ENCODE measurements at places on chromosomes 5 and 9.

DNA sequence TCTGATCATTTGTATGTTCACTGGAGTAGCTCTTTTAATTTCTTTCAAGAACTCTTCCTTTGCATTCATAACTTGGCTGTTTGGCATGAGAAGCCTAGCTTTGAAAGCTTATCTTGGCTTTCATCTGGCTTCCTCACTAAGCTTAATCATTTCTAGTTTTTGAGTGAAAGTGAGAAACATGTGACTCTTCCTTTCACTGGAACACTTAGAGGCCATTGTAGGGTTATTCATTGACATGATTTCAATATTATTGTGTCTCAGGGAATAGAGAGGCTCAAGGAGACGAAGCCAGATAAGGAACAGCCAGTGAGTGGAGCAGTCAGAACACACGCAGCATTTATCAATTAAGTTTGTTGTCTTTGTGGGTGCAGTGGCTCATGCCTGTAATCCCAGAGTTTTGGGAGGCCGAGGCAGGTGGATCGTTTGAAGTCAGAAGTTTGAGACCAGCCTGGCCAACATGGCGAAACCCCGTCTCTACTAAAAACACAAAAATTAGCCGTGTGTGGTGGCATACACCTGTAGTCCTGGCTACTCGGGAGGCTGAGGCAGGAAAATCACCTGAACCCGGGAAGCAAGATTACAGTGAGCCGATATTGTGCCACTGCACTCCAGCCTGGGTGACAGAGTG is 98.3 kb downstream of the UGCG start:
- DNase-seq = no peak

- no peak for DNase-seq
Measured at GRCh38 chr9:124216474-124217176, 41.1 kb upstream of the NEK6 start.

DNA sequence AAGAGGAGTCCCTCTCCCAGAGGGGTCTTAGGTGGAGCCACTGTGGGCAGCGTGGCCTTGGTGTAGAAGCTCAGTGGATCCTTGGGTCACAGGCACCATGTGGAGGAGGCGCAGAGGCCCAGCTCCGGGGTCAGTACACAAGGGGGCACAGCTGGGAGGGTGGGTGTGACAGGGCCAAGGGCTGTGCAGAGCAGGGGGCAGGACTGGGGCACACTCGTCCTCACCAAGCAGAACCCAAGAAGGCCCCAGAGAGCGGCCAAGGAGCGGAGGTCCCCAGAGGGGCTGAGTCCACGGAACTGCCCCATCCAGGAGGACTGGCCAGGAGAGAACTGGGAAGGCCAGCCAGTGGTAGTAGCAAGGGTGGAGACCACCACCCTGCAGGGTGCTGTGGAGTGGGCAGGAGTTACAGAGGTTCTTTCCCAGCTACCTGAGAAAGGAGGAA is 2.5 kb upstream of the LPCAT1 start:
- no peak for DNase-seq

GRCh38 chr9:101029315-101030085 is 973 bp downstream of the PLPPR1 start:
- no peak for DNase-seq

DNA sequence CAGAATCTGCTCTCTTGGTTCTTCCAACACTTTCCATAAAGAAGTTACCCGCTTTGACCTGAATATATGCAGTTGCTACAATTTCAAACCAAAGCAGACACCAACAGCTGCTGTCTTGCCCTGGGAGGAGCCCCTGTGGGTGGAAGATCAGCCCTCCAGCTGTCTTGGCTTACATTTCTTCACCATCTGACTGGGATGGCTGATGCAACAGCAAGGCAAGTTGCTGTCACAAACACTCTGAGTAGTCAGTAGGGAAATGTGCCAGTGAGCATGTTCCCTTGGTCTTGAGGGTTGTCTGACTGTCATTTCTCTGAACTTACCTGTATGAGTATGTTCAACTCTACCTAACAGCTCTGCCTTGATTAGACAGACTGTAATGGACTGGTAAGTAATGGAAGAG is 152.9 kb downstream of the SGCD start:
- no peak for DNase-seq

DNA sequence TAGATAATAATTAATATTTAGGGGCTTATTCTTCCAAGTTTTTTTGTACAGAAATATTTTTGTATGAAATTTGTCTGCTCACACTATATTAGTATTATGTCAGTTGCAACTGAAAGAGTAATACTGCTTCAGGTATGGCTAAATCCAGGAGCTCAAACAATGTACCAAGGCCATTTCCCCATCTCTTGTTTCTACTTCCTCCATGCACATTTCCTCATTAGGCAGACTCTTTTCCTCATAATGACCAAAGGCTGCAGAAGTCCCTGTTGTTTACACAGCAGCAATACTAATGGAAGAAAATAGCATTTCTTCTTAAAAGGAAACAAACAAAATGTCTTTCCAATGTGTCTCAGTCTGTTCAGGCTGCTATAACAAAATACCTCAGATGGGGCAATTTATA is 9.2 kb upstream of the OTULINL start:
- no peak for DNase-seq

GRCh38 chr5:151570058-151570457 is 21.1 kb downstream of the FAT2 start:
- no peak for DNase-seq

DNA sequence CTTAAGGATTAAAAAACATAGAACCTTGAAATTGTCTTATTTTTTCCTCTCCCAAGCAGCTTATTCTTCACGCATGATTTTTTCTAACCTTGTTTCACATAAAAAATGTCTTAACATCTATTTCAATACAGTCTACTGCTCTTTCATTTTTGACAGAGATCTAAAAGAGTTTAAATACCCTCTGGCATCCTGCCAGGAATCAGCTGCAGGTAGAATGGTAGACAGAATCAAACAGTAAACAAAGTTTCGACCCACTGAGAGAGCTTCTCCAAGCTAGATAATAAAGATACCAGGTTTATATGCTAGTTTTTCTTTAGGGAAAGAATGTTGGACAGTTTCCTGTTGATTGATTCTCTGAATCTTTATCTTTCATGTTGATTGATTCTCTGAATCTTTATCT is 555.8 kb upstream of the CDH9 start:
- no peak for DNase-seq

GRCh38 chr9:123584202-123585176 is 228.5 kb downstream of the CRB2 start:
- peak; percentile 18 for DNase-seq

DNA sequence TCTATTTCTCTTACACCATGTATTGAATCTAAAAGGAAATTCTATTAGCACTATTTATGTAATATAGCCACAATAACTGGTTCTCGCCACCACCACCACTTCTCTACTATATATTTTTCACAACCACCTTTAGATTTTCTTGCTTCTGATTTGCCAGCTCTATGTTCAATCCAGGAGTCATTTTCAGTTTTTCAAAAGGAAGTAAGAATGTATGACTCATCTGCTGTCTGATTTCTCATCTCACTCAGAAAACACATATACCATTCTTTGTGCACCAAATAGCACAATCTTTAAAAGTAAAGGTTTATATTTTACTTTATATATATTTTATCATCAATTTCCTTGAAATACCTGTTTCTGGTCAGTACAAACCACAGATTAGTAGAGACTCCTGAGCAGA is 1127.5 kb downstream of the TAF11L14 start:
- DNase-seq = no peak

GRCh38 chr9:135346438-135347050 is 133.0 kb upstream of the PPP1R26 start:
- DNase-seq = no peak

DNA sequence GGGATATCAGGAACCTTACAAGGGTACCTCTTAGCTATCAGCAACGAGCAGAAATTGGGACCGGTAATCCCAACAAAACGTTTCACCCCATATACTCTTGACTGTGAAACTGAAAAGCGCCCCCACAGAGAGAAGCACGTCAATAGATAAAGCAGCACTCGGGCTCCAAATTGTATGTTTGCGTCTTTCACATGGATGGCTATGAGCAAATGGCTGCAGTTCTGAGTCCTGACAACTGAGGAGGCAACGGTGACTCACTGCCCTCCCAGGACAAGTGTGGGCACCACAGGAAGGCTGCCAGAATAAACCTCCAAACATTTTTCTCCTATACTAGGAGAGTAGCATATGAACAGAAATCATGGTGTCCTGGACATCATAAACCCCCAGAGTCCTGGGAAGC is 36.6 kb downstream of the SEMA4D start:
- DNase-seq = no peak

- DNase-seq = no peak
Measured at GRCh38 chr9:18861609-18862544, 171.1 kb downstream of the SAXO1 start.

GRCh38 chr5:173762045-173762444 is 126.1 kb upstream of the CPEB4 start:
- no peak for DNase-seq

GRCh38 chr9:116998305-116998704 is 311.2 kb downstream of the TRIM32 start:
- no peak for DNase-seq

DNA sequence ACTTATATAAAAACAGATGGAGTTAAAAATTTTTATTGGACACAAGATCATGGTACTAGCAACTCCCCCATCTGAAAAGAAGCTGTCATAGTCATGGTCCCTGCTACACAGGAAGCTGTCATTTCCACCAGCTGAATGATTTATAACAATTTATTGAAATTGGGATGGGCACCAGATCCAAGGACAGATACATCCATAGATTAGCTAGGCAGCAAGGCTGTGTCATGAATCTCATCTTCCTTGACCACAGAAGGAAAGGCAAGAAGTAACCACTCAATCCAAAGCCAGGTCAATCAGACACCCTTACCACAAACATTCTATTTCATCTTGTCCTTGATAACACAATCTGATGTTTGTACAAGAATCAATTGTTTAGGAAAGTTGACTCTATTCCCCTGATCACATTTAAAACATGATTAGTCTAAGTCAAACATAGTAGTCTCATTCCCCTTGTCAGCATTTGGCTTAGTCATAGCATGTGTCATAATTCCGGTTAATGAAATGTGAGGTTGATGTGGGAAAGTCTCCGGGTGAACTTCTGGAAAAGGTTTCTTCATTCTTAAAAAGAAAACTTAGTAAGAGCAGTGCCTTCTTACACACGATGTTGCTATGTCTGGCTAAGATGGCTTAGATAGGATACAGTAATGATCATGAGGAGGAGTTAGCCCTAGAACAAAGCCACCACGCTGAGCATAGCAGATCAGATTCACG is 462.6 kb upstream of the PAPPA start:
- DNase-seq = peak; percentile 54

- no peak for DNase-seq
Measured at GRCh38 chr5:66675406-66675805, 79.2 kb downstream of the MAST4 start.

DNA sequence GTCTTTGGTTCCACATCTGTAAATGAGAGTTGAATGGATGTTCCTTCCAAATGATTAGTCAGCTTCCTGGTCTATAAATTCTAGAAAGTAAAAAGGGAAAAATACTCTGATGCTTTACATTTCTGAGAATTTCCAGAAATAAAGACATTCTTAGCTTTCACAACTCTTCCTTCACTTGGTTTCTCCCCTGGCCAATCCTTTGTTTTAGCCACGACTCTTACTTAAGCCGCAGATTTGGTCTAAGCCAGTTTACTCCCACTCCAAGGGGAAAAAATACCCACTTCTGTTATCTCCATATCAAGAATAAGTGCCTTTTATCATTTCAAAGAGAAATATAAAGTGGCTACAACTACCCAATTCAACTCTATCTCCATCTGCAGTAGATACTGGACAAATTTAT is 29.7 kb downstream of the PWWP2A start:
- no peak for DNase-seq

GRCh38 chr9:125911861-125912644 is 164.9 kb downstream of the PBX3 start:
- no peak for DNase-seq

All from brain pericyte (primary cell).